ENCODE measurements at places on chromosomes 3 and 15.

GRCh38 chr15:76147906-76148570 lies 88.3 kb downstream of the TMEM266 start:
- peak; percentile 12 for DNase-seq

GRCh38 chr3:138079901-138080300 lies 35.5 kb downstream of the DZIP1L start:
- DNase-seq, result no peak

GRCh38 chr3:16240229-16241023 lies 24.3 kb downstream of the DPH3 start:
- no peak for DNase-seq

GRCh38 chr3:39128951-39129350 lies 21.5 kb downstream of the TTC21A start:
- DNase-seq, result no peak

GRCh38 chr3:134609821-134610431 lies 40.9 kb downstream of the KY start:
- DNase-seq, result no peak

GRCh38 chr3:42871592-42872196 lies 4.0 kb downstream of the CYP8B1 start:
- no peak for DNase-seq

GRCh38 chr15:31031471-31032067 lies 40.1 kb upstream of the MTMR10 start:
- DNase-seq, result no peak

DNA sequence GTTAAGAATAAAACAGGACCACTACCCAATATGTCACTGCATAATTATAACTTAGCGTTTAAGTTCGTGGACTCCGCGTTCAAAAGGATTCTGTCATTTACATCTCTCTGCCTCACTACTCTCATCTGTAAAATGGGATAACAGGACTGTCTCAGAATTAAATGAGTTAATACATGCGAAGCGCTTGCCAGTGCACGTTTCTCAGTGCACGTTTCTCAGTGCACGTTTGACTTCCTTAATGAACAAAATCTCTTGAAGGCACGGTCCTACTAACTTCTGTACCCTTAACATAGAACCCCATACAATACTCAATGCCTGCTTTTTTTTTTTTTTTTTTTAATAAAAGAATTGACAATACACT lies 499 bp downstream of the RABL3 start:
- DNase-seq, result no peak

DNA sequence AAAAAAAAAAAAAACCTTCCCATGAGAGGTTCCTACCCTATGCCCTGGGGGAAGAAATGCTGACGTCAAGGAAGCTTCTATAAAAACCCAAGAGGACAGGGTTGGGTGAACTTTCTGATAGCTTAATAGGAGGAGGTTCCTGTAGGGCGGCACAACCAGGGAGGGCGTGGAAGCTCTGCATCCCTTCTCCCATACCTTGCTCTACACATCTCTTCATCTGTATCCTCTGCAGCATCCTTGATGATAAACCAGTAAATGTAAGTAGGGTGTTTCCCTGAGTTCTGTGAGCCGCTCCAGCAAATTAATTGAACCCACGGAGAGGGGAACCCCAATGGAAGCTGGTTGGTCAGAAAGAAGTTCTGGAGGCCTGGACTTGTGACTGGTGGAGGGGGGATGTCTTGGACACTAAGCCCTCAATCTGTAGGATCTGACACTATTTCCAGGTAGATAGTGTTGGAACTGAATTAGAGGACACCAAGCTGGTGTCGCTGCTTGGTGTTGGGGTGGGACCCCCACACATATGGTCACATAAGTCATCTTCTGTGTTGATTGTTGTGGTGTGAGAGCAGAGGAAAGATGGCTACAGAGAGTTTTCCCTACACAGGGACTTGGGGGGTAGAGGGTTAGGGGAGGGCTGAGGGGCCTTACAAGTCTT lies 91.5 kb downstream of the ST6GAL1 start:
- DNase-seq, result no peak

GRCh38 chr3:29854821-29855220 lies 574.0 kb downstream of the RBMS3 start:
- no peak for DNase-seq

GRCh38 chr3:58238830-58239229 lies 1.2 kb downstream of the ABHD6 start:
- no peak for DNase-seq

DNA sequence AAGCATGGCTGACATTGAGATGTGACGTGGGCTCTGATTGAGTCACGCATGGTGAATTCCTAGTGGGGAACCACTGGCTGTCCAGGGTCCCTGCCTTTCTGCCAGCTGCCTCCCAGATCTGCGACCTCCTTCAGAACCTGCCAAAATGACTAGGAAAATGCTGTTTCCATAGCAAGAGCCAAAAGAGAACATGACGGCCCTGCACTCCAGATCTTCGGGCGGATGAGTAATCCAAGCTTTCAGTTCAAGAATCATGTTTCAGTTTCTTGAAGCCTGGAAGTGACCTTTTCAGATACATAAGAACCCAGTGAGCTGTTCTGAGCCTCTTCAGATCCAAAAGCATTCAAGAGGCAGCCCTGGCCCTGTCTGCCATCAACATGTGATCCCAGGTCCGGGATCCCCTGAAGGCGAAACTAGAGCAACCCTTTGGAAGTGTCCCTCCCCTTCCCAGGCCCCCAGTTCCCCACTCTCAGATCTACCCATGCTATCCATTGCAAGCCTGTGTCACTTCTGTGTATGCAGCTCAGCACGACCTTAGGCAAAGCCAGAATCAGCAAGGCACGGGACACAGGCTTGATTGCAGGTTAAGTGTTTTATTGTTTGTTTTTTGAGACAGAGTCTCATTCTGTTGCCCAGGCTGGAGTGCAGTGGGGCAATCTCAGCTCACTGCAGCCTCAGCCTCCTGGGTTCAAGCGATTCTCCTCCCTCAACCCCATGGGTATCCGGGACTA lies 19.7 kb downstream of the ANKRD63 start:
- DNase-seq, result no peak

DNA sequence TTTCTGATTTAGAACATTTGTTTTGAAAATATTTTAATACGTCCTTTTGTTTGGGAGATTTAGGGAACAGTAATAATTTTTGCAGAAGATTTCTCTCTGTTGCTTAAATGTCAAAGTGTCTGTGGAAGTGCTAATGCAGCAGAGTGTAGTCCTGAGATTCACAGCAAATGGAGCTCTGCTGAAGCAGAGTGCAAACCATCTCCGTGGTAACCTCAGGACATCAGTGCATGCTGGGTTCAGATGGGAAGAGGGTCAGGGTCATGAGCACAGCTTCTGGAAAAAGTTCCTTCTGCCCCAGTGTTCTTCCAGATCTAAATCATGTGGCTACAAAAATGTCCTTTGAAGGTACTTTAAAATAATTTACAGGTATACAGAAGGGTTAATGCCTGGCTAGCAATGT lies 39.9 kb upstream of the SLC9A9 start:
- no peak for DNase-seq

DNA sequence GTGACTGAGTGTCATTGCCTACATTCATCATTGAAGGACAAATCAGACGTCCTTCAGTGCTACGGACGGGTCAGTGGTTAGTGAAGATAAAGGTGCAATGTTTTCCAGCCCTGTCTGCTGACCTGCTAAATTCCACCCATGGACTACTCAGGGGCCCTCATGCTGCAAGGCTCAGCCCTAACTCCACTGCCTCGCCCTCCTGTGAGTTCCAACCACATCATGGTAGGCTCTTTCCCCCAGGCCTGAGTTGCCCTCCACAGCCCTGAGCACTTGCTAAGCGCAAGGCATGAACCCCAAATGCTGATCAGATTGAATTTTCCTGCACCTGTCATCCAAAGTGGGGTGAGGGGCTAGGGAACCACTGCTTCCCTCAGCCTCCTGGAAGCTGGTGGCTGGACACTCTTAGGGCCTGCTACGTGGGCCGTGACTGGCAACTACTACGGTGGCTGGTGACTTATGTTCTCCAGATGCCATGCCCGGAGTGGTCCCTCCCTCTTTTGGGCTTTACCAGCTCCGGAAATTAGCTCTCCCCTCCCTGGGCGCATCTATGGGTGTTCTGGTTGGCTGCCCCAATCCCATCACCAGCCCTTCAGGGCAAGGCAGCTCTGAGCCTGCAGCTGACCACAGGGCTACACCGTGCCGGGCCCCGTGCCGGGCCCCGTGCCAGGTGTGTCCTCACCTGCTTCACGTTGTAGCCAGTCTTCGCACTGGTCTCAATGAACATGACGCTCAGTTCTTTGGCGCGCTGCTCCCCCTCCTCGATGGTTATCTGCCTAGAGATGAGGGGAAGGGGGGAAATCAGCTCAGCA lies 32.1 kb downstream of the SRPRB start:
- no peak for DNase-seq

GRCh38 chr15:96416218-96416933 lies 85.9 kb downstream of the NR2F2 start:
- no peak for DNase-seq

DNA sequence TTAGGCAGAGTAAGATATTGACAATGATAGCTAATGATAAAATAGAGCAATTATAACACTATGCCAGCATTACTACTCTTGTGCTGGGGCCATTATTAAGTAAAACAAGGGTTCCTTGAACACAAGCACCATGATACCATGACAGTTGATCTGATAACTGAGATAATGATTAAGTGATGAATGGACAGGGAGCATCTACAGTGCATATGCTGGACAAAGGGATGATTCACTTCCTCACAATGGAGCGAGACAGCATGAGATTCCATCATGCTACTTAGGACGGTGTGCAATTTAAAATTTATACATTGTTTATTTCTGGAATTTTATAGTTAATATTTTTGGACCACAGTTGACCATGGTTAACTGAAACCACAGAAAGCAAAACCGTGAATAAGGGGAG lies 156.6 kb downstream of the FHIT start:
- DNase-seq, result no peak

DNA sequence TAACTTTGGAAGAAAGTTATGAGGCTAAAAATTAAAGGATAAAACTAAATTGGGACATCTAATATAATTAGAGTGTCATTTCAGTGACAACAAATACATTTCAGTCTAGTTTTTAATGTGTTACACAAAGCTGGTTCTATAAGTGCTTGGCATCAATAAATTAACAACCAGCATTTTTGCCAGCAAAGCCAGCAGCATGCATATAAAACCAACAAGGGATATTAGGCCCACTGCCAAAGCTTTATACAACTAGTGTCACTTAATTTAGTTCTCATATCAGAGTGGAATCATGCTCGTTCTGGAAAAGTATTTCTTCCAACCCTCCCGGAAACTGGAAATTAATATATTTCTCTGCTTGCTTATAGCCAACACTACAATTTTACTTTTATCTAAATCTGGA lies 88.8 kb downstream of the THBS1 start:
- DNase-seq, result no peak

GRCh38 chr15:71810256-71811035 lies at the start of gene NR2E3:
Gene NR2E3 (plus strand): TSS chr15:71810554. CDS start chr15:71810744, 190 bp downstream.
- DNase-seq, result no peak

GRCh38 chr15:78317145-78317836 lies 17.9 kb upstream of the SKIC8 start:
- DNase-seq, result no peak

- DNase-seq, result no peak
These were observed 134.4 kb downstream of the TMCO5A start for GRCh38 chr15:38068626-38069391.
